Osteoblast (primary cell): ENCODE measurements at places on chromosomes 4 and X.

- no peak for DNase-seq
Observed at GRCh38 chr4:188822698-188823097, 683.5 kb downstream of the TRIML1 start.

DNA sequence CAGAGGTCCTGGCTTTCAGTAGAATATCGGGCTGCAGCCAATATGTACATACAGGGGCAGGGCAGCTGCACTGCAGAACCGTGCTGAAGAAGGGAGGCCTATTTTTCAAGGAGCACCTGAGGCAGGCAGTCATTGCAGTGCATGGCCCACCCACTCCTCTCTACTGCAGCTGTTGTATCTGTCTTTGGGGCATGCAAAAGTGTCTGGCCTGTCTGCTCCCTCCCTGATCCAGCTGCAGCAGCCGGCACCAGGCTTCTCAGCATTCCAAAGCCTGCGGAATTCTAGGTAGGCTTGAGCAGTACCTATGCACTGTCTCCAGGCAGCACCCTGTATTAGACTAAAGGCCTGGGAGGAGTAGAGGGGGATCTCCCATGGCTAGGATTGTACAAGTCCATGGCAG is 415.2 kb upstream of the MAGEB16 start:
- no peak for DNase-seq

DNA sequence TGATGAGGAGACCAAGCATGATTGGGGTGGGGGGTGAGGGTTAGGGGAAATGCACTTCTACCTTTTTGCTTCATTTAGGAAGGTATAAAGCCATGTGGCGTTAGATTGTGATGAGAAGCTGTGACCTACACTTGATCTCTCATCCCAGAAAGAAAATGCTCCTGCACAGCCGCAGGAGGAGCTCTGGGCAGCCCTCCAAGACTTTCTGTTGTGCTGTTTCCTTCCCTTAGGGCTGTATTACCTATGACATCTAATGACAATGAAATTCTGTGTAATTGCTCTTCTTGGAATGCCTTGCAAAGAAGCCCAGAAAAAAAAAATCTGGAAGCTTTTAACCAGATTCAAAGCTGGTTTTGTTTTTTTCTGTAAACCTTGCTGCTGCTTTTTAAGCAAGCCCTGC is 13.4 kb downstream of the PRPS2 start:
- no peak for DNase-seq

GRCh38 chr4:163757219-163757618 is 262.7 kb downstream of the TMA16 start:
- DNase-seq, result no peak
